ENCODE measurements at places on chromosomes 3 and 15.
A peak's percentile ranks its signal among the peaks of the same experiment; 100 is the strongest.

DNA sequence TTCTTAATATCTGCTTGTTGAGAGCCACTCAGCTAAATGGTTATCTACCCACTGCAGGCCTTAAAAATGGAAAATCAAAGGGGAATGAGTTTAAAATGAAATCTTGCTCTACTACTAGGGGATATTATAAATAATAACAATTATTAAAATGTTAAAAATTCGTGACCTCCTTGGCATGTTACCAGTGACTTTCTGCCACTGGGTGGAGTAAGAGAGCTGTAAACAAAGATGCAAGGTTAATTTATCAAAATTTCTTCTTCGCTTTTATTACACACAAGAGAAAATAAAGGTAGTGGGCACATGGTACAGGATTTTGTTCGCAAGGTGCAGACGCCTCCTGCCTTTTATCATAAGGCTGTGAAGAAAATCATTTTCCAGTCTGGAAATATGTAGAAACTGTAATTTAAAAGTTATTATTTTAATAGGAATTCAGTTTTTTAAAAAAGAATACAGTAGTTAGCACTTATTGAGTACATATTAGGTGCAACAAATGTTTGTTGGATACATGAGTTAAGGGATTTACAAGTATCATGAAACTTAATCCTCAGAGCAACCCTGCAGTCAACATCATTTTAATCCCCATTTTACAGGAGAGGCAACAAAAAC, 272.6 kb downstream of the SUCLG2 start:
- no peak for DNase-seq

GRCh38 chr3:53402326-53402725, 55.0 kb upstream of the DCP1A start:
- no peak for DNase-seq

DNA sequence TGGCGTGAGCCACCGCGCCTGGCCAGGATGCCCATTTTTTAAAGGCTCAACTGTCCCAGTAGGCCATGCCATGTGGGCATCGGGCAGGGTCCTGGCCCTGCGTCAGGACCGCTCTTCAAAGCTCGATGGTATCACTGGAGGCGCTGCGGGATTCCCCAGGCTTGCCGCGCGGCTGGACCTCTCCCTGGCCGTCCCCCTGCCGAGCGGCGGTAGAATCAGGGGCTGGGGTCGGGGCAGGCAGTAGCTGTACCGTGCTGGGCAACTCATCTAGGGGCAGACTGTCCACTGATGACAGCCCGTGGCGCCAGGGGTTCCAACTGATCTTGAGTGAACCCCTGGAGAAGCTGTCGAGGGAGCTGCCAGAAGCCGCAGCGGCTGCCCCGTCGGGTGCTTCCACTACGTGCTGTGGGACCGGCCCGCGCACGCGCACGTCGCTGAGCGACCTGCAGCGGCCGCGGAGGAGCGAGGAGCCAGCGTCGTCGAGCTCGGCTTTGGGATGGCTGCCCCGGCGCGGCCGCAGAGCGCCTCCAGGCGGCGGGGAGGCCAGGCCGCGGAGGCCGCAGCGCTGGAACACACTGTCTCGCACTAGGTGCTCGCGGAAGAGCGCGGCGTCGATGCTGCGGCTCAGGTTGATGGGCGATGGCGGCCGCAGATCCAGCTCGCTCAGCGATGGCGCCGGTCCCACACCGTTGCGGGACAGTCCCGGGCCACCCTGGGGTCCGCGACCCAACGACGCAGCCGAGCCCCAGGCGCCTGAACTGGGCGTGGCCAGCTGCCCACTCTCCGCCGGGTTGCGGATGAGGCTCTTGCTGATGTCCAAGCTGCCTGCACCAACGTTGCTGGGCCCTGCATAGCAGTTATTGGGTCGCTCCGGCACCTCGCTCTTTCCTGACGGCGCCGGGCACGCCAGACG, 5.8 kb downstream of the PRRT3 start:
- DNase-seq, result peak; percentile 36

GRCh38 chr3:149042789-149043386, 43.4 kb downstream of the HLTF start:
- DNase-seq, result no peak

- no peak for DNase-seq
Observed at GRCh38 chr3:122247087-122247824, 63.8 kb downstream of the CASR start.

GRCh38 chr3:89571707-89572106, 464.3 kb downstream of the EPHA3 start:
- no peak for DNase-seq

DNA sequence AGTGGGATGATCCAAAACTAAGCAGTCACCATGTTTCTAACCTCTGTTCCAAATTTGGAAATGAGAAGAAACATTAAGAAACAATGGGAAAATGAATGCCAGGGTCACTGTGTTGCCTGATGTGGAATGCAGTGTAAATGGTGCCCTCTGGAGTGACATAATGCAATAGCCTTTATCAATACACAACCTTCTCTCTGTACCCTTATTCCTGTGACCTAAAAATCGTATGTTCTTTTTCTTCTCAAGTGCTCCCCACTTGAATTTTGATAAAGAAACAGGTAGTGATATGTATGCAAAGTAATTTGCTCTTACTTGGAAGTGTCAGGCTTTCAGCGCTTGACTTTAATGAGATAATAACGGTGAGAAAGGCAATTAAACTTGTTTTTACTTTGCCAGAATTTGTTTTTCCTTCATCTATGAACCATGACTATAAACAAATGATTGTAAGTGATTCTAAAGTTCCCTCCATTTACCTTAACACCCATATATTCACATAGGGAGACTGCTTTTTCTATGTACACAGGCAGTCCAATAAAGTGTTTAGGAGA, 145.8 kb upstream of the THRB start:
- no peak for DNase-seq

- DNase-seq, result no peak
Observed at GRCh38 chr3:20064387-20064786, 24.1 kb downstream of the KAT2B start.

Measured in esophagus squamous epithelium (tissue), 5 donors.